ENCODE measurements at places on chromosomes 6 and 20. TPM values are rescaled to one million over a fixed set of nuclear protein-coding genes. Genes with fewer than 3 reads are reported as not detected.
A peak's percentile ranks its signal among the peaks of the same experiment; 100 is the strongest.

PARD6B gene
- 3.5 TPM for total RNA-seq

OR12D3 gene
- not detected for total RNA-seq

SDC4 gene
- 56.1 TPM for total RNA-seq

TPX2 gene
- 2.9 TPM for total RNA-seq

MOXD1 gene
- 5.7 TPM for total RNA-seq

CTNNBL1 gene
- total RNA-seq: 135 TPM

- DNase-seq: no peak
Measured at GRCh38 chr20:56630506-56631317, 1.6 kb downstream of the TFAP2C start.

GRCh38 chr6:34239500-34239825, 2.8 kb downstream of the HMGA1 start:
- DNase-seq: peak; percentile 25

GRCh38 chr20:22348010-22348409, 236.4 kb downstream of the FOXA2 start:
- DNase-seq: no peak

DNA sequence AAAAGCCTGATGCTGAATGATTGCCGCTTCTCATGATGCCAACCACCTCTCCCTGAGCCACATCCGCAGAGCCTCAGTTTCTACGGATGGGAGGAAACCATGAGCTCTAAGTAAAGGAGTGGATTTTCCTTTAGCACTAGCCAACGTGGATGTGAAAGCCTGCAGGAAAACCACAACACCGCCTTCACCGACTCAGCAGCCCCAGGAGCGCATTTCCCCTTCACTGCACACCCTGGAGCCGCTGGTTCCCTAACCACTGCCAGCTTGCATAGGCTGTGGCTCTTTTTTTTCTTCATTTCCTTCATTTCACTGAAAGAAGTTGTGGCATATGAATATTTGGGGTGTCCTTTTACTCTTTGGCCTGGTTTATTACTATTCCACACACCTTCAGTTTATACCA, 50.5 kb upstream of the SSTR4 start:
- DNase-seq: no peak

- peak; percentile 67 for DNase-seq
Measured at GRCh38 chr6:157272372-157272771, 50.9 kb downstream of the TMEM242 start.
